ENCODE measurements at places on chromosomes 1 and 21.

DNA sequence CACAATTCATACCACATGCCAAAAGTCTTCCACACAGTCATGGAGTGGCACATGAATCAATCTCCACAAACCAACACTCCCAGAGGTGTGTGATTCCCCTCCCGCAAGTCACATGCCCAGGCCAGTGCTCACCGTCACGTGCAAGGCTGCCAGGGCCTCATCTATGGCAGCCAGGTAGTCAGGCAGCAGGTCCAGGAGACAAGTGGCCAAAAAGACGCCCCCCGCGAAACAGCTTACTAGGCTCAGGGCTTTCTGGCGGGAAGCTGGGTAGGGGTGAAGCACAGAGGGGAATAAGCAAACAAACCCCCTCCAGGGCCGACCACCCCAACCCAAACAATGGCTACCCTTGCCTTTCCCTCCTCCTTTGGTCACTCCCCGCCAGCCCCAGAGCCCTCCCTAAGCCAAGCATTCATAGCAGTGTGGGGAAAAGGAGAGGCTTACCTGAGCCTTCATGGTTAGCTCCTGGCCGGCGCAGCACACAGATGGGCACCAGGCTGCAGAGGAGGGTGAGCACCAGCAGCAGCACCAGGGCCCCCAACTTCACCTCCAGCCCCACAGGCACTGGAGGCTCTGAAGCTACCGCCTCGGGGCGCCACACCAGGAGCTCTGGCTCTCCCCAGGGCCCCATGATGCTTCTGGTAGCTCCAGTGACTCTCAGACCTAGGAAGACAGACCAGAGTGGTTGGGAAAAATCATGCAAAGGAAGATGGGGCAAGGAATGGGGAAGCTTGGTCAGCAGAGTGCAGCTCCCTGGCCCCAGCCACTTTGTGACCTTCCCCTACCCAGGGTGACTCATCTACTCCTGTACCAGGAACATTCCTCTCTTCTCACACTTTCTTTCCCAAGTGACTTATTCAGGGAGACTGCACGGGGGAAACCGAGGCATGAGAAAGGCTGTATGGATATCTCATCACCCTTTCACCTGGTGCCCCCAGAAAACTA, 978 bp downstream of the SLC39A1 start:
- no peak for DNase-seq

DNA sequence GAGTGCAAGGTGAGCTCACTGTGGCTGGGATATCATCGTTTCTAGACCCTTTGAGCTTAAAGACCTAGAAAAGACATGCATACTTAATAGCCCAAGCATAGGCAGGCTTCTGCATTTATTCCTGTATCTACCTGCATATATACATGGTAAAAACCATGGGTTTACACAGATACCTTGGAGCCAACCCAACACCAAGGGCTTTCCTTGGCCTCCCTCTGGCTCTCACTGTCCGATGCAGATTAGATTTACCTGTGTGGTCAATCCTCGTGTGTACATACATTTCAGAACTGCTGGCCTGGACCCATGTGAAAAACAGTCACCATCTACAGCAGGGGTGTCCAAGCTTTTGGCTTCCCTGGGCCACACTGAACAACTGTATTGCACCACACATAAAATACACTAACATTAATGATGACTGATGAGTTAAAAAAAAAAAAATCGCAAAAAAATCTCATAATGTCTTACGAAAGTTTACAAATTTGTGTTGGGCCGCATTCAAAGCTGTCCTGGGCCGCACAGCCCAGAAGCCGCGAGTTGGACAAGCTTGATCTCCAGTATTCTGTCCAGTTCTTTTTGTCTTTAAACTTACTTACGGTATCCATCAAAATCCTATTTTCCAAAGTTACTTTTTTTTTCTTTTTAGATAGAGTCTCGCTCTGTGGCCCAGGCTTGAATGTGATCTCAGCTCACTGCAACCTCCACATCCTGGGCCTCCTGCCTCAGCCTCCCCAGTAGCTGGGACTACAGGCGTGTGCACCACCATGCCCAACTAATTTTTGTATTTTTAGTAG, 43.5 kb downstream of the WDR4 start:
- no peak for DNase-seq

- DNase-seq = no peak
Measured at GRCh38 chr1:37255136-37255795, 219.1 kb upstream of the ZC3H12A start.

GRCh38 chr21:26448751-26449150, 124.3 kb downstream of the CYYR1 start:
- DNase-seq = no peak

GRCh38 chr1:48526008-48526710, 54.2 kb upstream of the SPATA6 start:
- no peak for DNase-seq

GRCh38 chr1:228272831-228273571, 65.2 kb downstream of the OBSCN start:
- DNase-seq = no peak

GRCh38 chr1:218273762-218274479, 11.2 kb upstream of the RRP15 start:
- no peak for DNase-seq

- DNase-seq = no peak
Measured at GRCh38 chr1:59545830-59546229, 248.9 kb downstream of the FGGY start.

- DNase-seq = no peak
Measured at GRCh38 chr1:56068908-56069307, 510.5 kb downstream of the PLPP3 start.

- DNase-seq = no peak
Measured at GRCh38 chr1:234260578-234260977, 112.7 kb upstream of the COA6 start.

- no peak for DNase-seq
Measured at GRCh38 chr1:16440131-16440469, 424 bp upstream of the NECAP2 start.

GRCh38 chr1:110524311-110525248, 5.6 kb upstream of the KCNA10 start:
- no peak for DNase-seq

GRCh38 chr1:10903821-10904220, 107.4 kb upstream of the CASZ1 start:
- no peak for DNase-seq

- DNase-seq = no peak
Measured at GRCh38 chr1:181116819-181117390, 28.4 kb downstream of the IER5 start.

DNA sequence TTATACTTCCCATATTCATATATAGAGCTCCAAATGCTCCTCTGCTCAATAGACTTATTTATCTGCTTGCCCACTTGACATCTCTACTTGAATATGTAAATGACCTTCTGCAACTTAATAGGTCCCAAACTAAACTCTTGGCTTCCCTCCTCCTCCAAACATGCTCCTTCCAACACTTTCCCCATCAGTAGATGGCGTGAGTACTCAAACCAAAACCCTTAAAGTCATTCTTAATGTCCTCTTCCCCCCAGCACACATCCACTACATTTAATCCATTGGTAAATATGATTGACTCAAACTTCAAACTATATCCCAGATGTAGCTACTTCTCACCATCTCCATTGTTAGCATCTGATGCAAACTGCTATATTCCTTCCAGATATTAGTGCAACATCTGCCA, 48.5 kb upstream of the PBX1 start:
- no peak for DNase-seq

Measured in thoracic aorta (tissue), 2 donors.